ENCODE measurements at places on chromosomes 1 and 21. TPM values are rescaled to one million over a fixed set of nuclear protein-coding genes. Genes with fewer than 3 reads are reported as not detected.

Gene FAM78B
- total RNA-seq, result 0.51 TPM

Gene NES
- total RNA-seq, result 26.5 TPM

Gene TRIM63
- 0.21 TPM for total RNA-seq

DNA sequence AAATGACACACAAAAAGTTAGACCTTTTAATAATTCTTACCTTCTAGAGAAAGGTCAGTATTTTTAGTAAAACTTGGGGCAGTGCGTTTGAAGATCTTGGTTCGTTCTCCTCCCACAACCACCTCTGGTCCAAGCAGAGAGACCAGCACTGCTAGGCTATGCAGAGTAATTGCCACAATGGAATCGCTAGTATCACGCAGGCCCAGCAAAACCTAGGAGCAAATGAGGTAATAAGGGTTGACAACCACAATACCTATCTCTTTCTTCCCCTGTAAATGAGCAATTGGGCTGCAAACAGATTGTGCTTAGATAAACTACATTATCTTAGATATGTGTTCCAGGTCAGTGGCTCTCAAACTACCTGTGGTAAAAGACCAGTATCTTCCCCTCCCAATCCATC is 34.7 kb downstream of the SCYL3 start:
- DNase-seq, result no peak

GRCh38 chr1:26733982-26734381 is 38.2 kb downstream of the ARID1A start:
- no peak for DNase-seq

DNA sequence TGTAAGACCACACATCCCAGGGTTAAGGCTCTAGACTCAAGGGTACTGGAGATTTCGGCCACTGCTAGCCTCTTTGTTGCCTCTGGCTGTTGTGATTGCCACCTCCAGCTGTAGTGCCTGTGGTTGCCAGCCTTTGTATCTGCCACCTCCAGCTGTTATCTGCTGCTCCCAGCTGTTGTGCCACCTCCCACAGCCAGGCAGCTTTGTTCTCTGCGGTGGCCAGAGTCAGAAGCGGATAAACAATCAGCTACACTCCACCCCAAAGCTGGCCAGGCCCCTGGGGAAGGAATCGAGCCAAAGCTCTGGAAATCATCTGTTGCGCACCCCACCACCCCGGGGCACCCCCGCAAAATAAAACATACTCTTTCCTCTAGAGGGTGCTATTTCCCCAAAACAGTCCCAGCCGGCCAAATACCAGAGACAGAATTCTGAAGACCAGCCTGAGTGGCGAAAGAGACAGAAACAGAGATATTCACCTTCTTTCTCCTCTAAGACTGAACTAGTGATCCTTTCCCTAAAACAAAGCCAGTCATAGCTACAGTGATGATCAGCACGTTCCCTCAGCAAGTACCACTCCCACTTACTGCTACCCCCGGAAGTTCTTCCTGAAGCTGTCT is 14.8 kb upstream of the PIGM start:
- DNase-seq, result peak; percentile 82

- no peak for DNase-seq
These were observed 648.8 kb downstream of the NPHP4 start for GRCh38 chr1:5343256-5344020.

- no peak for DNase-seq
These were observed 8.3 kb downstream of the AHCTF1 start for GRCh38 chr1:246923482-246923881.

DNA sequence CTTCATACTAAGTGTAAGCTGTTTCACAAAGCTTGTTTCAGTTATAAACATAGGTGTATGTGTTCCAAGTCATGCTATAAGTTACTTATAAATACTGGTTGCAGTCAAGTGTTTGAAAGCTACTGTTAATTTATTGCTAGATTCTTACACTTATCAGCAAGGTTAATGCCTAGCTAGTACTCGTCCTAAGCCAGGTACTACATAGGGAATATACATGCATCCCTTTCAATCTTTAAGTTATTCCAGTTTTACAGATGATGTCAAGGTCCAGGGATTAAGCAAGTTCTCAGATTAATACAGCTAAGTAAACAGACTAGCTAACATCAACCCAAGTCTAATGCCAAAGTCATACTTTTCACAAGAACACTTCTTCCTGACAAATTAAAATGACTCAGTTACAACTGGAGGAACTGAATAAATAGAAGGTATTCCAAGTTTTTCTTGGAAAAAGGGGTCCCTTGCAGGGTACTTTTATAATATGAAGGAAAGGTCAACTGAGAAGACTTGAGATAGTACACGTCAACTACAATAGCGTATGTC is 652.2 kb upstream of the USP24 start:
- no peak for DNase-seq

DNA sequence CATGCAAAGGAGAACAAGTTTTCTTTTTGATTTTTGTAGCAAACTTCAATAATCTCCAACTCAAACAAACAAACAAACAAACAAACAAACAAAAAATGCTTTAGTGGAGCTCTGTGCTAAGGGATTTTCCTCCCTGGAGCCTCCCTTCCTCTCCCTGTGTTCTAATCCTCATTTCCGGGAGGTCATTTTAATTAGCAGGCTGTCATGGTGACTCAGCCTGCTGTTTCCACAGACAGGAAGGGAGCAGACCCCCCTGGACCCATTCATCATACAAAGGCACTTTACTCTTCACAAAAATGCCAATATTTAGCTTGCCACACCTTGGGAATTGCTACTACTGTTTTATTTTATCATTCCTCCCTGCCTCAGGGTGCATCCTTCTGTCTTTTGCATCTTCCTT is 61.0 kb upstream of the SPATA6 start:
- DNase-seq, result no peak

All from osteocyte (in vitro differentiated cells).